Astrocyte (in vitro differentiated cells and primary cell): ENCODE measurements at places on chromosomes 3 and 15. TPM values are rescaled to one million over a fixed set of nuclear protein-coding genes. Genes with fewer than 3 reads are reported as not detected.

DNA sequence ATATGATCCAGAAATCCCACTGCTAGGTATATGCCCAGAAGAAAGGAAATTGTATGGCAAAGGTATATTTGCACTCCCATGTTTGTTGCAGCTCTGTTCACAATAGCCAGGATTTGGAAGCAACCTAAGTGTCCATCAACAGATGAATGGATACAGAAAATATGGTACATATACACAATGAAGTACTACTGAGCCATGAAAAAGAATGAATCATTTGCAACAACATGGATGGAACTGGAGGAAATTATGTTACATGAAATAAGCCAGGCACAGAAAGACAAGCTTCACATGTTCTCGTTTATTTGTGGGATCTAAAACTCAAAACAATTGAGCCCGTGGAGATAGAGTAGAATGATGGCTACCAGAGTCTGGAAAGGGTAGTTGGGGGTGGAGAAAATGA lies 55.5 kb upstream of the BDH1 start:
- peaks cover 51% of the 10 kb centered on the region for H3K36me3 ChIP-seq
- H3K4me3 ChIP-seq, result no peak overlapping the region
- no peaks in the 10 kb centered on the region for H3K4me1 ChIP-seq
- no peak overlapping the region for H3K27ac ChIP-seq
- DNase-seq, result no peak

GRCh38 chr15:42503825-42504224 lies 8.4 kb downstream of the SNAP23 start:
- no peaks in the 10 kb centered on the region for H3K4me1 ChIP-seq
- no peak for DNase-seq
- no peak overlapping the region for H3K27ac ChIP-seq
- H3K36me3 ChIP-seq, result peaks cover 3% of the 10 kb centered on the region
- no peaks in the 10 kb centered on the region for H3K27me3 ChIP-seq
- H3K4me3 ChIP-seq, result no peak overlapping the region

DNA sequence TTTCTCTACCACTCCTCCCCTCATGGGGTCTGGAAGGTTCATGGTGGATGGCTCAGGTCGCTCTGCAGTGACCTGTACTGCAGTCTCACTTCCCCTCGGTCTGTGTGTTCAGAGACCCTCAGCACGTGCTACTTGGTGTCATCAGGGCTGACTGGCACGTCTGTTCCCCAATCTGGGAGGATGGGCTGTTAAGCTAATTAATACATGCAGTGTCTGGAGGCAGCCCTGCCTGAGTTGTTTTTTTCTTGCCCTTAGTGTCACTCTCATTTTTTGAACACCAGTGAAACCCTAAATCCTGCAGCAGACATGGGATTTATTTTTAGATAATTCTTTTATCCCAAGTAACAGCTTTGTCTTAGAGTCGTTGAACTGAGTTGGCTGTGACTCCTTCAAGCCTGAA lies 64.6 kb downstream of the ARNT2 start:
- peaks cover 23% of the 10 kb centered on the region for H3K4me1 ChIP-seq
- no peak for DNase-seq
- H3K4me3 ChIP-seq, result no peak overlapping the region
- no peak overlapping the region for H3K27ac ChIP-seq

ANKRD34C gene
- 0.05 TPM in 1 of 2 replicates, not detected in the other for total RNA-seq

DNA sequence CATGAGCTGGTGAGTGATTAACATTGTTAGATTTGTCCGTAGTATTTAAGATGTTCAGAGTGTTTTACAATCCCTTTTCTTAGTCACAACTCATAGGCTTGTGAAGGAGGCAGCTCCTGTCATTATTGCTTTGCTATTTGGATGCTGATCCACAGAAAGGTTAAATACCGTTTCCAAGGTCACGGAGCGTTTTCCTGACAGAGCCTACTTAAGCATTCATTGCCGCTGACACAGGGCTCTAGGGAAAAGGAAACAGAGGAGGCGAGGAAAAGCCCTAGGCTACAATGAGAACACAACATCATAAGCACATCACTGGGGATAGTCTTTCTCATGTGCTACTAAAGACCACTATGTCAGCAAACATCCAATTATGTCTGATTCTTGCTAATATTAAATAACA lies 38.5 kb upstream of the CPB1 start:
- H3K27me3 ChIP-seq, result no peaks in the 10 kb centered on the region
- no peaks in the 10 kb centered on the region for H3K4me1 ChIP-seq
- H3K4me3 ChIP-seq, result no peak overlapping the region
- DNase-seq, result peak; percentile 27
- no peaks in the 10 kb centered on the region for H3K36me3 ChIP-seq

LSAMP gene
- total RNA-seq, result 16.0 and 16.4 TPM in 2 replicates

DNA sequence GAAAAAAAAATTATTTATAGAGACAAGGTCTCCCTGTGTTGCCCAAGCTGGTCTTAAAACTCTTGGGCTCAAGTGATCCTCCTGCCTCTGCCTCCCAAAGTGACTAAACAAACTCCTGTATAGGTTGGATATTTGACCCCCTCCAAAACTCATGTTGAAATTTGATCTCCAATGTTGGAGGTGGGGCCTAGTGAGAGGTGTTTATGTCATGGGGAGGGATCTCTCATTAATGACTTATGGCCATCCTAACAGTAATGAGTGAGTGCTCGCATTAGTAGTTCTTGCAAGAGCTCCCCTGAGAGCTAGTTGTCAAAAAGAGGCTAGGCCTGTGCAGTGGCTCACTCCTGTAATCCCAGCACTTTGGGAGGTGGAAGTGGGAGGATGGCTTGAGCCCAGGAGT lies 141.2 kb downstream of the STT3B start:
- no peak for DNase-seq
- peaks cover 3% of the 10 kb centered on the region for H3K4me1 ChIP-seq
- no peaks in the 10 kb centered on the region for H3K36me3 ChIP-seq

DNA sequence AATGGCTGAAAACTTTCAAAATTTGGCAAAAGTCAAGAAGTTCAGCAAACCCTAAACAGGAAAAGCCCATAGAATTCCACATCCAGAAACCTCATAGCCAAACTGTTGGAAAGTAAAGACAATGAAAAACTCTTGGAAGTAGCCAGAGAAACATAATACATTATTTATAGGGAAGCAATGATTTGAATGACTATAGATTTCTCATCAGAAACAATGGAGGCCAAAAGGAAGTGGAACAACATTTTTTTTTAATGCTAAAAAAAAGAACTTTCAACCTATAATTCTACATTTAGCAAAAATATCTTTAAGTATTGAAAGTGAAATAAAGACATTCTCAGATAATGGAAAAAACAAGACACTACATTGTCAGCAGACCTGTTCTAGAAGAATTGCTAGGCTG lies 30.2 kb downstream of the ALPK3 start:
- no peaks in the 10 kb centered on the region for H3K27me3 ChIP-seq
- no peaks in the 10 kb centered on the region for H3K4me1 ChIP-seq
- no peak overlapping the region for H3K4me3 ChIP-seq
- H3K36me3 ChIP-seq, result no peaks in the 10 kb centered on the region
- DNase-seq, result no peak

- peak overlapping the region; percentile 44 for H3K27ac ChIP-seq
- H3K27me3 ChIP-seq, result no peaks in the 10 kb centered on the region
- H3K36me3 ChIP-seq, result no peaks in the 10 kb centered on the region
- no peak for DNase-seq
- no peak overlapping the region for H3K4me3 ChIP-seq
- H3K4me1 ChIP-seq, result peaks cover 33% of the 10 kb centered on the region
Measured at GRCh38 chr3:149390772-149391212, 13.3 kb upstream of the TM4SF1 start.
